Activated CD8-positive, alpha-beta memory T cell treated with anti-CD3 and anti-CD28 coated beads, Interleukin-2, amount 10 ng/mL, durations not matched to agents 7 days and 5 days (primary cell): ENCODE measurements at places on chromosomes 5 and 9.

DNA sequence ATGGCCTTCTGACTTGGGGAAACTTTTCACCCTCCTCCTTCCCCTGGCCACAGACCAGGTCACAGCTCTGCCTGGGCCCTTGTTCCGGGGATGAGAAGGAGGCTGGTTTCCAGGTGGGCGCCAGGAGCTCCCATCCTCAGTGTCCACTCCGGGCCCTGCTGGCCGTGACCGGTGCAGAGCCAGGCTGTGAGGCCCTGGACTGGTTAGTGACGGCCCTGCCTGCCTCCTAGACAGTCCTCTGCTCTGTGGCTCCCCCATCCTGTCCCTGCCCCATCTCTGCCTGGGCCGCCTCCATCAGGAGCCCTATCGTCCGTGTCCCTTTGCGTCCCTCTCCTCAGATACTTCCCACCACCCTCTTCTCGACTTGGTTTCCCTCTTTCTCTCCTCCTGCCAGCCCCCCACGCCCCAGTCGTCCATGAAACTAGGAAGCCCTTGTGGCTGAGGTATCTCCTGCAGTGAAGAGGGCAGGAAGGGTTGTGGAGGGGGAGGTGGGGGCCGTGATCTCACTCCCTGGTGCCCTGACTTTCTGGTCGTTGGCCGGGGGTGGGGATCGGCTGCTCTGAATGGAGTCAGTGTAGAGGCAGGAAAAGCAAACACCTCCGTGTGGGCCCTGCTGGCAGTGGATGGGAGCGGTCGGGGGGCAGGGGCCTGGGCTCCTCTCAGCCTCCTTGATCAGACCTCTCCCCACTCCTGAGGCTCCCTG, 15.4 kb upstream of the CERCAM start:
- DNase-seq, result no peak
- no peak overlapping the region for H3K27ac ChIP-seq
- H3K36me3 ChIP-seq, result no peaks in the 10 kb centered on the region
- H3K4me3 ChIP-seq, result no peak overlapping the region

GRCh38 chr5:170603578-170604565, 100.1 kb downstream of the KCNIP1 start:
- H3K27ac ChIP-seq, result no peak overlapping the region
- H3K4me1 ChIP-seq, result peaks cover 4% of the 10 kb centered on the region
- H3K36me3 ChIP-seq, result no peaks in the 10 kb centered on the region
- no peak overlapping the region for H3K4me3 ChIP-seq
- DNase-seq, result peak; percentile 69

GRCh38 chr5:56580864-56581263, 234.5 kb upstream of the MAP3K1 start:
- DNase-seq, result no peak
- H3K4me3 ChIP-seq, result no peak overlapping the region
- H3K36me3 ChIP-seq, result no peaks in the 10 kb centered on the region
- no peaks in the 10 kb centered on the region for H3K4me1 ChIP-seq
- H3K27ac ChIP-seq, result no peak overlapping the region
- H3K27me3 ChIP-seq, result peaks cover 17% of the 10 kb centered on the region

- H3K27me3 ChIP-seq, result no peaks in the 10 kb centered on the region
- peak; percentile 52 for DNase-seq
- H3K4me3 ChIP-seq, result peak overlapping the region; percentile 93
- H3K4me1 ChIP-seq, result peaks cover 62% of the 10 kb centered on the region
Measured at GRCh38 chr5:95822043-95822541, 434 bp downstream of the GLRX start.

GRCh38 chr9:83583151-83584014, 39.6 kb upstream of the IDNK start:
- no peaks in the 10 kb centered on the region for H3K4me1 ChIP-seq
- no peak for DNase-seq
- no peaks in the 10 kb centered on the region for H3K27me3 ChIP-seq
- H3K4me3 ChIP-seq, result no peak overlapping the region
- H3K36me3 ChIP-seq, result peaks cover 1% of the 10 kb centered on the region

DNA sequence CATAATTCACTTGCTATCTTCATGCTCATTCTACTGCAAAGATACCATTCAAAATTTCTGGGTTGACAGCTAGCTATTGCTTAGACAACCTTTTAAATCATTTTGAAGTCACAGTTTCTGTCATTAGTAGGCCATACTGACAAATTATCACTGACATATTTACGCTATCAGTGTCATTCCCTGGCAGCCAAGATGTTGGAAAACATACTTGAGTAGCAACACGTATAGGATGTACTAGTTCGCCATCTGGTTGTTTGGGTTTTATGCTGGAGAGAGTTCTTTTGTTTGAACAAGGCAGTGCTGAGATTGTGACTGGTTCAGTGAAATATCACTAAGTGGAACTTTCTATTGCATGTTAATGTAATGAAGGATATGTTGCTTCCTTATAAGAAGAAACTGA, 621.9 kb downstream of the DTWD2 start:
- no peaks in the 10 kb centered on the region for H3K27me3 ChIP-seq
- H3K36me3 ChIP-seq, result no peaks in the 10 kb centered on the region
- no peak overlapping the region for H3K4me3 ChIP-seq
- H3K27ac ChIP-seq, result no peak overlapping the region
